SHP77 (cell line): ENCODE measurements at places on chromosomes 7 and 10.

- DNase-seq = no peak
Observed at GRCh38 chr7:67105377-67105776, 108.7 kb downstream of the TYW1 start.

GRCh38 chr7:106765727-106766355, 99.2 kb upstream of the PIK3CG start:
- no peak for DNase-seq

DNA sequence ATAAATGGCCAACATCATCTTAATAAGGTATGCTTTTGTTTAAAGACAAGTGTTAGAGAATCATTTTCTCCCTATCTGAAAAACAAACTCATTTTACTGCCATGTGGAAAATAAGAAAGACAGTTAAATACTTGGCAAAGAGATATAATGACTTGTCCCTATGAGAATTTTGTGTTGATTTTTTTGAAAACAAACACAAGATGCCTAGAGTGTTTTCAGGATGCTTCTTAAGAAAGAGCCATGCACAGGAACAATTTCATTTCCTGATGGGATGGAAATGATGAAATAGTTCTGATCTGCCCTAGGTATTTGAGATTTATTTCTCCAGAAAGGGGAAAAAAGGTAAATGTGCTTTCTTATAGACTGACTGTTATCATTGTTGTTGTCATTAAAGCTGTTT, 237.5 kb upstream of the GNAI1 start:
- no peak for DNase-seq

DNA sequence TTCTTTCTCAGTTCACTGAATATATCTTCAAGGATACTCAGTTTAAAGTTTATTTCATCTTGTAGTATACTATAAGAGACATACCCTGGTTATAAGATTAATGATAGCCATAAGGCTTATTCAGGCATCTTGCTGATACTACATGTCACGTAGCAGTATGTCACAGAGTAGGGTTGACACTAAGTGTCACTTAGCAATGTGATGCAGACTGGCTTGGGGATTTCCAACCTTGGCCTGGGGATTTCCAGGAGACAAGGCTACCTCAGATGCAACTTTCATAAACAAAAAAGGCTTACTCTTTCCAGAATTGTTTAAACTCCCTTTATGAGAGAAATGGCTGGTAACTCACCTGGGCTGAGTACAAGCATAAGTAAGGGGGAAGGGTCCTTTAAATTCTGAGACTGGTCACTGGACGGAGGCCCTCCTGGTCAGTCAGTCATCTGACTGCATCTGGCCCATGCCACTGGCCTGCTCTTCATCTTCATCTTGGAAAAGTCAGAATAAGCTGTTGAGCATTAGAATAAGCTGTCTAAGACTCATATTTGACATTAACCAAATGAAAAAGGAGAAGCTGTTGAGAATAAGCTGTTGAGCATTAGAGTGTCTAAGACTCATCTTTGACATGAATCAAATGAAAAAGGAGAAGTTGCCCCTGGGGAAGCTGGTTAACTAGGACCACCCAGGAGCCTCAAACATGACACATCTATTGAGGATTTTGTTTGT, 9.5 kb downstream of the SLC13A1 start:
- no peak for DNase-seq

DNA sequence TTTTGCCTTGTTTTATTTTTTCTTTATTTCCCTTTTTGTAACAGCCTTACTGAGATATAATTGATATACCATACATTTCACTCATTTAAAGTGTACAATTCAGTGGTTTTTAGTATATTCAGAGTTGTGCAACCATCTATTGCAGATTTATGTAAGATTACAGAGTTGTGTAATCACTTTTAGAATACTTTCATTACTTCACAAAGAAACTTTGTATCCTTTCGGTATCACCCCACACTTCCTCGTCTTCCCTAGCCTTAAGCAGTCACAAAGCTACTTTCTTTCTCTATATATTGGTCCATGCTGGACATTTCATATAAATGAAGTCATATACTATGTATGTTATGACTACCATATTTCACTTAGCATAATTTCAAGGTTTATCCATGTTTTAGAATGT, 74.6 kb downstream of the ATRNL1 start:
- DNase-seq = no peak

- no peak for DNase-seq
Observed at GRCh38 chr7:83832009-83832408, 183.1 kb upstream of the SEMA3E start.
